Activated CD4-positive, alpha-beta T cell treated with anti-CD3 and anti-CD28 coated beads, Interleukin-2, amount 10 ng/mL, durations not matched to agents 24 days and 14 days (primary cell): ENCODE measurements at places on chromosomes 11 and 22. TPM values are rescaled to one million over a fixed set of nuclear protein-coding genes. Genes with fewer than 3 reads are reported as not detected.

Gene FGF3
- total RNA-seq: not detected in 2 replicates

Gene FGF4
- not detected in 2 replicates for total RNA-seq

Gene OR51B5
- total RNA-seq: not detected in 2 replicates

Gene BACE1
- total RNA-seq: 0.33 and 0.40 TPM in 2 replicates

Gene TH
- total RNA-seq: not detected in 2 replicates

Gene CST6
- 0.45 and 1.5 TPM in 2 replicates for total RNA-seq

Gene KBTBD4
- 16.4 and 16.7 TPM in 2 replicates for total RNA-seq

Gene ME3
- total RNA-seq: 12.2 and 12.9 TPM in 2 replicates

Gene EFEMP2
- total RNA-seq: 8.4 and 9.1 TPM in 2 replicates

Gene MMP11
- 0.50 and 0.70 TPM in 2 replicates for total RNA-seq

Gene TPBGL
- total RNA-seq: 0.19 and 0.61 TPM in 2 replicates

Gene C11orf86
- not detected in 2 replicates for total RNA-seq

Gene SLC5A4
- not detected in 2 replicates for total RNA-seq

Gene ART5
- not detected in 2 replicates for total RNA-seq

Gene DDTL
- total RNA-seq: 5.0 TPM in 2 replicates

Gene CYP2R1
- 13.1 and 13.7 TPM in 2 replicates for total RNA-seq

Gene ART1
- not detected in 2 replicates for total RNA-seq

Gene SAA4
- total RNA-seq: not detected in 2 replicates

Gene TMEM191B
- not detected in 2 replicates for total RNA-seq

Gene MS4A4E
- 0.28 TPM in 1 of 2 replicates, not detected in the other for total RNA-seq

Gene TMEM25
- 13.0 and 14.1 TPM in 2 replicates for total RNA-seq

Gene SOX6
- not detected in 2 replicates for total RNA-seq

Gene CARD18
- not detected in 2 replicates for total RNA-seq

Gene EXT2
- total RNA-seq: 31.0 and 35.1 TPM in 2 replicates

Gene GRIK4
- 0.02 and 0.09 TPM in 2 replicates for total RNA-seq

Gene OR51G2
- total RNA-seq: not detected in 2 replicates

Gene TBX10
- not detected in 2 replicates for total RNA-seq

Gene PYGM
- 2.4 and 3.1 TPM in 2 replicates for total RNA-seq

Gene CAPN5
- 0.30 TPM in 1 of 2 replicates, not detected in the other for total RNA-seq

Gene OR6T1
- not detected in 2 replicates for total RNA-seq

Gene KCNA4
- not detected in 2 replicates for total RNA-seq

Gene GUCY1A2
- total RNA-seq: not detected in 2 replicates

Gene CNGA4
- total RNA-seq: not detected in 2 replicates

Gene RFPL2
- total RNA-seq: not detected in 2 replicates

Gene ENTHD1
- total RNA-seq: 0.09 and 0.56 TPM in 2 replicates

Gene LYVE1
- not detected in 2 replicates for total RNA-seq

Gene SOX10
- not detected in 2 replicates for total RNA-seq

Gene ACTN3
- 0.07 TPM in 2 replicates for total RNA-seq

Gene OAF
- 2.3 and 3.2 TPM in 2 replicates for total RNA-seq

Gene C11orf97
- total RNA-seq: not detected in 2 replicates

Gene PCF11
- 61.0 and 65.1 TPM in 2 replicates for total RNA-seq

Gene PSMA1
- total RNA-seq: 334 and 344 TPM in 2 replicates

Gene NRIP3
- 4.8 and 5.3 TPM in 2 replicates for total RNA-seq
